Dermis blood vessel endothelial cell (primary cell): ENCODE measurements at places on chromosomes 7 and 10.
A peak's percentile ranks its signal among the peaks of the same experiment; 100 is the strongest.

GRCh38 chr7:123755338-123755737 is 6.5 kb upstream of the WASL start:
- no peak for DNase-seq

GRCh38 chr10:49231086-49231820 is 43.1 kb upstream of the TMEM273 start:
- no peak for DNase-seq

GRCh38 chr7:50648570-50649169 is 83.5 kb upstream of the DDC start:
- DNase-seq, result peak; percentile 59

GRCh38 chr10:109701633-109702215 is 221.6 kb downstream of the XPNPEP1 start:
- DNase-seq, result no peak

GRCh38 chr10:60388709-60389301 is 870 bp downstream of the ANK3 start:
- DNase-seq, result peak; percentile 35

DNA sequence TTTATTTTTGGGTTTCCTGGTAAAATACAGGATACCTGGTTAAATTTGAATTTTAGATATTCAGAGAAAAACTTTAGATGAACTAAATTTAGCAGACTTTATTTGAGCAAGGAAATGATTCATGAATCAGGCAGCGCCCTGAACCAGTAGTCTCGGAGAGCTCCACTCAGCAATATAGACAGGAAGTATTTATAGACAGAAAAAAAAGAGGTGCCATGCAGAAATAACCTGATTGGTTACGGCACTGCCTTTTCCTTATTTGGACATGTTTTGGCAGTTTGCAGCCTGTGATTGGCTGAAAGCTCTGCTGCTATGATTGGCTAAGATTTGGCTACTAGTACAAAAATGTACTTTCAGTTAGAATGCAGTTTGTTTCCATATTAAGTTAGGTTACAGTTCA is 198.3 kb upstream of the DKK1 start:
- DNase-seq, result peak; percentile 9

GRCh38 chr7:31017032-31017675 is 35.0 kb upstream of the ADCYAP1R1 start:
- DNase-seq, result no peak

DNA sequence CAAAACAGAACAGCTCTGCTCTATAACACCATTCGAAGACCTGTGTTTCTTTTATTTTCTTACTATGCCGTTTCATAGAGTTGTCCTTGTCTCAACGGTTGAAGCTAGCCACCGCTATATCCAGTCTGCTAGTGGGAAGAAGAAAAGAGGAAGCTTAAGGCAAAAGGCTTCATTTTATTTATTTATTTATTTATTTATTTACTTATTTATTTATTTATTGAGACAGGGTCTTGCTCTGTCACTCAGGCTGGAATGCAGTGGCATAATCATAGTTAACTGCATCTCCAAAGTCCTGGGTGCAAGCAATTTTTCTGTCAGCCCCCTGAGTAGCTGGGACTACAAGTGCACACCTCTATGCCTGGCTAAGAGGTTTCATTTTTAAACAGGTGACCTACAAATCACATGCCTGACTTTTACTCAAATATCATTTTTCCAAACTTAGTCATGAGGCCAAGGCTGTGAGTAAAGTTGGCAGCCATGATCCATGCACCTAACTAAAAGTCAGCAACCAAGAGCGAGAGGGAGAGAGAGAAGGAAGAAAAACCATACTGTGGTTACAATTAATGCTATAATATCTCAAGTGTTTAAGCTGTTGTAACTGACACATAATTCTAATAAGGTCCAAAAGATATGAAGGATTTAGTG is 1305.3 kb upstream of the LRRTM3 start:
- DNase-seq, result no peak

DNA sequence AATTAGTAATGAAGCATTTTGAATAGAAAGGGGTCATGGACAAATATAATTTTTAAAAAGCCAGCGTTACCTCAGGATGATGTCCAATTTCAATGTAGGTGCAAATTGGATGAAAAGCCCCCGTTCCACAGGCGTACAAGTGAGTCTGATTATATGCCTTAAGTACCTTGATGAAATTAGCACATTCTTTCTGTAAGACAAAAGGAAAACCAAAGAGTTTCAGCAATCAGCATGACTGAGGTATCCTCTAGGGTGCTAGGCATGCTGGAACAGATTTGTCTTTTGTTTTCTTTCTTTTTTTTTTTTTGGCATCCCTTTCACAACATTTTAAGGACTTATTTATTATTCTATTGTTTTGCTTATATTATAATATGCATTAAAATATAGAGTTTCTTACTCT is 84.2 kb downstream of the SEMA3A start:
- no peak for DNase-seq

GRCh38 chr7:50303335-50304128 is 984 bp upstream of the IKZF1 start:
- DNase-seq, result no peak

- no peak for DNase-seq
Measured at GRCh38 chr10:120511165-120511564, 54.1 kb downstream of the PLPP4 start.

GRCh38 chr7:122831436-122831835 is 54.8 kb downstream of the CADPS2 start:
- no peak for DNase-seq

DNA sequence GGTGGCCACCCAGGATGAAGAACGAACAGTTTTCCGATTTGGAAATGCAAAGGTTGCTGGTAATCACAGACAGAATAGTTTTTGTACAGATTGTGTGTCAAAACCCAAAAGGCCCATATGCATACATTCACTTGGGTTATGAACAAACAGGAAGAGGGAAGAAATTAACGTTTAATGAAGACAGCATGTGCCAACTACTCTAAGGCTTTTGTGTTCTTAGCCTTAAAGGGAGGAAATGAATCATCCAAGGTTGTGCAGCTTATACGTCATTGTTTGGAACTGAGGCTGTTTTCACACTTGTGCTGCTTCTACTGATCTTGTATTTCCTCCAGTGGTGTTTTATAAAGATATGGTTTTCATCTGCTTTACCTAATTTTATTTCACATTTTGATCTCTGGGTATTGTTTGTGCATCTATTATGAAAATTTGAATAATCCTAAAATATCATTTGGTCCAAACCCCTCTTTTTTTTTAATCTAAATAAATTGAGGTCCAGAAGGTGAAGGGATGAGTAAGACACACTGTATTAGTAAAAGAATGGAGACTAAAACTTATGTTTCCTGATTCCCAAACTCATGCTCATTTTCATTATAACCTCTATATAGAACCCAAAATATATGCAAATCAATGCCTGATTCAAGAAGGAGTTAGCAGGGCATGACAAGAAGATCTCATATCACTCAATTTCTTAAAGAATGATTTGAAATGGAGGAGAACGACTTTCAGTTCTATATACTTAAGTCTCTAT is 373.1 kb downstream of the THSD7A start:
- peak; percentile 97 for DNase-seq

GRCh38 chr7:99372275-99373090 is 2.0 kb upstream of the ARPC1B start:
- DNase-seq, result peak; percentile 19

GRCh38 chr10:122461367-122461728 is at the start of gene HTRA1:
Gene HTRA1 (plus strand): TSS chr10:122461553. CDS start chr10:122461653, 100 bp downstream.
- peak; percentile 73 for DNase-seq

DNA sequence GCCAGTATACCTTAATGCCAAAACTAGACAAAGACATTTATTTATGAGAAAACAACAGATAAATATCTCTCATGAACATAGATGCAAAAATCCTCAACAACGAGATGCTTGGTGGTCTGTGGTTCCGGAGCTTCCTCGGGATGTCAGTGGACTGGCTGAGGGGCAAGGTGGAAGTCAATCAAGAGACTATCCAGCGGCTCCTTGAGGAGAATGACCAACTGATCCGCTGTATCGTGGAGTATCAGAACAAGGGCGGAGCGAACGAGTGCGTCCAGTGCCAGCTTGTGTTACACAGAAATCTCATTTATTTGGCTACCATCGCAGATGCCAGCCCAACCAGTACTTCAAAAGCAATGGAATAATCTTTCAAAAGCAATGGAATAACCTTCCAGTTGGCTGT is 60.0 kb upstream of the PARD3 start:
- no peak for DNase-seq

DNA sequence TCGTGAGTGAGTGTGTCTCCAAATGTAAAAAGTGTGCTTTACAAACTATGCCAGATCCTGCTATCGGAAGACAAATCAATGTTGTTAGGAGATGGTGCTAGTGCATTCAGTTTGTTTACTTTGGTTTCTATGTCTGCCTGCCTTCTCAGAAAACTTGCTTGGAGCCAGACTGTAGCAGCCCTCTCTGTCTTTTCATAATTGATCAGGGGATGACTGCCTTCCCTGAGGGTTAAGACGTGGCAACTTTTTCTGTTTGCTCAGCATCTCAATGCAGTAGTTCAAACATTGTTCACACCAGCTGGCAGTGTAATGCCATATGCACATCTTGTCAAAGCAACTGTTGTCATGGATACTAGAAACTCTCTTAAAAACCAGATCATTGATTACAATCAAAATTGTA is 118.5 kb downstream of the FOXP2 start:
- DNase-seq, result no peak

GRCh38 chr7:17942231-17942630 is 1.9 kb upstream of the SNX13 start:
- no peak for DNase-seq

GRCh38 chr10:48279081-48279751 is 4.7 kb upstream of the FRMPD2 start:
- no peak for DNase-seq

DNA sequence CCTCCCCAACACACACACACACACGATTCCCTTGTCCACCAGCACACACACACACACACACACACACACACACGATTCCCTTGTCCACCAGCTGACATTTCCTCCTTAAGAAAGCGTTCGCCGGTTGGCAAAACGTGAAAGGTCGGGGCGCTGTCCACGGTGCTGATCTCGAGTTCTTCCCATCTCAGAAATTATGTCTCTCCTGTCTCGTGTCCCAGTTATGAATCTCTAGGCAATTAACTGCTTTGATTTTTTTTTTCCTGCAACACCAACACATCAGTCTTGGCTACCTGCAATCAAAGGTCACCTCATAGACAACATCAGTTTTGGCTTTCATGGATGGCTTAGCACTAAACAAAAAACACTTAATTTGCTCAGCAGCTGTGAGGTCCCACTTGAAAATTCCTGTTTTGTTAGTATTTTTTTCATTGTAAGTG is 1.9 kb downstream of the INA start:
- DNase-seq, result peak; percentile 70

DNA sequence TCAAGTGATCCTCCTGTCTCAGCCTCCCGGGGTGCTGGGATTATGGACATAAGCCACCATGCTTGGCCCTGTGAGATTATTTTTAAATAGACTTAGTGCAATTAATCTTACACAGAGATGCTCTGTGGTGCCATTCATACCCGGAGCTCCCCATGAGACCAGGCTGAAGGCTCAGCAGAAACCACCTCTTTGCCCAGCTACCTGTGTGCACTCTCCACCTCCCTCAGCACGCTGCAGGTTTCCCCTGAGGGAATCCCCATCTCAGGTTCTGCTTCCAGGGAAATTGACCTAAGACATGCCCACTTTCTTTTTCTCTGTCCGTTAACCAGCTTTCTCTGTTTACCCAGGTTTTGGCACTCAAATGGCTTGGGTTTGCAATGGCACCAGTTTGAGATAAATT is 260.5 kb downstream of the SFMBT2 start:
- DNase-seq, result no peak

- DNase-seq, result no peak
Measured at GRCh38 chr10:65496541-65496940, 1429.3 kb upstream of the LRRTM3 start.

GRCh38 chr10:7506571-7506970 is 95.7 kb upstream of the SFMBT2 start:
- no peak for DNase-seq

DNA sequence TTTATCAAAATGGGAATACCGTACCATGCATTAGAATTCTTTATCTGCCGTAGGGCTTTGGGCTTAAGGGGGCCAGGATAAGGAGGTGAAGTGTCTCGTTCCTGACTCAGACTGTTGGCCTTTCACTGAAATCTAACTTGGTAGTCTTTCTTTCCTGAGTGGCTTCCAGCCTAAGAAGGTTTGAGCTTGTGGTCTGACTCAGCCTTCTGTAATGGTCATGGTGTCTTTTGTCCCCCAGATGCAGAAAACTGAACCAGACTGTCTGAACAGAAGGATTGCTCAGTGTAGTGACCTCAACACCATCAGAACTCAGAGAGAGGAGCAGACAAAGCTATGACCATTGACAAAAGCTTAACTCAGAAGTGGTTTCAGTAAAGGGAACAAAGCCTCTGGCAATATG is 39.5 kb downstream of the WNT2 start:
- DNase-seq, result no peak

DNA sequence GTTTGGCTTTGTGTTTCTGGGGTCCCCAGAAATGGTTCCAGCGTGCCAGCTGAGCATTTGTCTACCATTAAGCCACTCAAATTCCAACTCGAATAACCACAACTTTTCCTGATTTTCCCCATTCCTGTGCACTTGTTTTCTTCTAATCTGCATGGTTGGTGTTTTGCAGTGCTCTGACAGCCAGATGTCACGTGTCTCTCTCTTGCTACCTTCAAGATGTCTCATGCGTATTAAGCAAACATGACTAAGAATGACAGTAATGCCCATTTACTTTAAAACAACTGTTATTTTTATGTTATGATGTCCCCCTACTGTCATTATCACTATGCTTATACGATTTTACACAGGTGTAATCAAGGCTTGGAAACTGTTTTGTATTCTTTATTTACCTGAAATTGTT is 35.2 kb upstream of the MXI1 start:
- DNase-seq, result no peak

DNA sequence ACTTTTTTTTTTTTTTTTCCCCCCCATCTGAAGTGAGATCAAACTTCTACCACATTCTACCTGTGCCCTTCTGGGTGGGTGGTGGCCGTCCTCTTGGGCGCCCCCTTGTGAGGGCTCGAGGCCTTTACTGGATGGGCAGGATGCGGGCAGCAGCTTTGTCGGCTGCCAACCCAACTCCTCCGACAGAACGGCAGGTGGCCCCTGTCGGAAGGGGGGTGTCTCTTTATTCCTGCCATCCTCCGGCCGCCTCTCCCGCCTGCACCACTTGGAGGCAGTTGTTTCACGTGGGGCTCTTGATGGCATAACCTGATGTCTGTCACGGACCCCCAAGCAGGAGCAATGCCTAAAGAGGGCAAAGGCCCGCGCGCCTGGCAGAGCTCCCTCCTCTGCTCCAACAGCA is 31.0 kb downstream of the AMZ1 start:
- peak; percentile 46 for DNase-seq

DNA sequence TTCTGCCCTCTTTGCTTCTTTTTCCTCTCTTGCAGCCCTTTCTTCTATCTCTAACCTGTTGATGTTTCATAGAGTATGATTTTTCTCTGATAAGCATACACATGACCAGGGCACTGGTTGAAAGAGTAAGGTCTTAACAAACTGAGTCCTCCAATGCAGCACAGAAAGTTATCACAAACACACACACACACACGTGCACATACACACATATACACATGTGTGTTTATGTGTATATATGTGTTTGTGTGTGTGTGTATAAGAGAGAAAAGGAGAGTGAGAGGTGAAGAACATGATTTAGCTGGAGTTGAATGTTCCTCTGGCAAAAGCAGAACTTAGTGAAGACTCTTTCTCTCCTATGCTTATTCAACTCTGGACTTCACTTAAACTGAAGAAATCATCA is 130.0 kb downstream of the KLF6 start:
- DNase-seq, result no peak
